Activated effector memory CD4-positive, alpha-beta T cell treated with anti-CD3 and anti-CD28 coated beads, Interleukin-2, amount 50 U/mL, for 16 hours (primary cell): ENCODE measurements at places on chromosomes 7 and 10.

DNA sequence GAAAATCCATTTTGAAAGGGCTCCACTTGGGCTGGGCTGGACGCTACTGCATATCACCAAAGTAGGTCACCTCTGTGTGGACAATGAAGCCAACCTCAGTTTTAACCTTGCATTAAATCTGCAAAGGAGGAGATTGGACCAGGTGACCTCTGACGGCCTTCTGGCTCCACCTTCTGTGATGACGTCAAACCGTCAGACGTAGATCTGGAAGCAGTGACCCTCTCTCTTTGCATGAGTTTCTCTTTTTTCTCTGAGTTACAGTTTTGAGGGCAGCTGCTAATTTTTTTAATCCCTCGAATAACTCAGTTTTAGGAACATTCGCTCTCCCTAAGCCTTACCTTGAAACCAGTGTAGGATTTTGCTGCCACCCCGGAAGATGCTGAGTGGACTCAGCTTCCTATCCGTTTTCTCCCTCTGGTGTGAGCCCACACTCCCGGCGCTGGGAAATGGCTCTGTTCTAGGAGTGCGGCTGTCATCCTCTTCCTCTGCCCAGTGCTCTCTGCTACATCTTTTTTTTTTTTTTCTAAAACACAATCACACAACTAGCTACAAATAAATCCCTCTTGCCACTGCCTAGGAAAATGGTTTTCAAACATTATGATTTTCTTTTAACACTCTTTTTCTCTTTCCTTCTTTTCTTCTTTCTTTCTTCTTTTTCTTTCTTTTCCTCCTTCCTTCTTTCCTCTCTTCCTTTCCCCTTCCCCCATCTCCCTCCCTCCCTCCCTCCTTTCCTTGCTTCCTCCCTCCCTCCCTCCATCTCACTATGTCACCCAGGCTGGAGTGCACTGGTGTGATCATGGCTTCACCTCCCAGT lies 27.7 kb upstream of the NMT2 start:
- peak; percentile 51 for DNase-seq

GRCh38 chr10:126016156-126016805 lies 119.9 kb downstream of the FANK1 start:
- no peak for DNase-seq

GRCh38 chr7:139915268-139915863 lies 86.3 kb downstream of the TBXAS1 start:
- no peak for DNase-seq

DNA sequence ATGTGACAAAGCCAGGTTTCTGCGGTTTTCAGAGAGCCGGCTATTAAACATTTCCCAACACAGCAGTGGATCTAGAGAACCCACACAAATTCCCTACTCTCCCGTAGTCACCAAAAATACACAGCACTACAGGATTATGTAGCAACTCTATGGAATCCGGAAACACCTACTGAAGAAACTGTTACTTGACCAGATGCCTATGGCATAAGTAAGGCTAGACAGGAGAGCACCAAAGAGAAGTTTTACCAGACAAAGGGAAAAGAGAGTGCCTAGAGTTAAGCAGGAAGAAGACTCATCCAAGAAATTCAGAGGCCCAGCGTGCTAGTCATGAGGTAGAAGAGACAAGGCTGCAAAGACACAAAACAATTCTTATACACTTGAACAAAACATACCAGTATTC lies 321.1 kb downstream of the PARD3 start:
- DNase-seq, result no peak

GRCh38 chr7:156652886-156653568 lies 12.5 kb downstream of the RNF32 start:
- DNase-seq, result no peak

GRCh38 chr7:130365088-130365487 lies 15.2 kb upstream of the CPA1 start:
- DNase-seq, result no peak

GRCh38 chr10:725786-726185 lies 36.3 kb upstream of the DIP2C start:
- no peak for DNase-seq

DNA sequence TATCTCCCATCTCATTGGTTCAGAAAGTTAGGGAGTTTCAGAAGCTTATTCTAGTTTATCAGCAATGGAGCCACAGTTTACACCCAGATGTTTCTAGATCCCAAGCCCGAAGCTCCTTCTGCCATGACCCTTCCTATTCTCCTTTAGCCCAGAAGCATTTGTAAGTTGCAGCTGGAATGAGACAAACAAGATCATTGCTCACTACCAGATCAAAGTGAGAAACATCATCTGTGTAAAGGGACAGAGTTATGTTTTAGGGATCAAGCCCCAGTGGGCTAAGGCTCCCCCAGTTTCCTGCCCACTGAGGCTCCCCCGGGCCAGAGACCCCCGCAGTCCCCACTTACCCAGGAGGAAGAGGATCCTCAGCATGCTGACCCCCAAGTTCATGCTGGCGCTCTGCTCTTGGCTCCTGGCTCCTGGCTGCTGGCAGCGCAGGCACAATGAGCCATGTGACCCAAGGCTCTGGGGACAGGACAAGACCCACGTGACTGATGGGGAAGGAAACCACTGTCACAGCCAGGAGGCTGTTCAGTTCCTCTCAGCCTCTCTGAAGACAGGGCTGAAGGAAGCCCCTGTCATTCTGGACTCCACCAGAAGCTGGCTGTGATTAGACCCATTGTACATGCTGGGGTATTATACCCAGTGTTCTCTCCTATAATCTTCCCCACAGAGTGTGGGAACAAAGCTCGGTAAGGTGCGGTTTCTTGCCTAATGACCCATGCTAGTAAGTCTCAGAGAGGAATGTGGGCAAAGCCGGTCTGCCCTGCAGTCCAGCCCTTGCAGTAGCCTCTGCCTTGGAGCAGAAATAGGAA lies at the start of gene TMEM273:
Gene TMEM273 (minus strand): TSS at position 442 of the 812 bp plus-strand sequence. CDS start 55 bp downstream, at position 387.
- peak; percentile 79 for DNase-seq

DNA sequence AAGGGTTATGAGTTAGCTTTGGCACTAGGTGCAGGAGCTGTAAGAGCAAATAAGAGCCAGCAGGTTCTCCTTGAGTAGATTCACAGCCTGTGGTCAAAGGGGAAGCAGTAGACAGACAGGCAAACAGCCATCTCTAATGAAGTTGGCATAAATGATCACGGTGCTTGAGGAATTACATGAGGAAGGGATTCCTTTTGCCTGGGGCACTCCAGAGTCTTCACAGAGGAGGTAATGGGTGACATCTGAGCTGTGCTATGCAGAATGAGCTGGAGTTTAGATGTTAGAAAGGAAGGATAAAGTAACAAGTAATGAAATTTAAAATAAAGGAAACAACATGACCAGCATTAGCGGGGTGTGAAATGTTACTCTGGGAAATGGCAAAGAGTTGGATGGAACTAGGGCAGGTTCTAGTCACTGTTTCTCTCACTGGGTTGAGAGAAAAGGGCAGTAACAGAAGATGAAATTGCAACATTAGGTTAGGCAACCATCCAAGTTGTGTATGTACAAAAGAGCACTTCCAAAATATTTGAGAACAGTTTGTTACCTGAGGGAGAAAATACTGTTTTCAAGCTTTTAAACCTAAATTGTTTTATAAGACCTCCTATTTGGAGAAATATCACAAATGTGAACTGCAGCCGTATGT lies 613.8 kb downstream of the PHTF2 start:
- DNase-seq, result no peak

- DNase-seq, result no peak
Observed at GRCh38 chr10:82440775-82441174, 565.8 kb downstream of the NRG3 start.

DNA sequence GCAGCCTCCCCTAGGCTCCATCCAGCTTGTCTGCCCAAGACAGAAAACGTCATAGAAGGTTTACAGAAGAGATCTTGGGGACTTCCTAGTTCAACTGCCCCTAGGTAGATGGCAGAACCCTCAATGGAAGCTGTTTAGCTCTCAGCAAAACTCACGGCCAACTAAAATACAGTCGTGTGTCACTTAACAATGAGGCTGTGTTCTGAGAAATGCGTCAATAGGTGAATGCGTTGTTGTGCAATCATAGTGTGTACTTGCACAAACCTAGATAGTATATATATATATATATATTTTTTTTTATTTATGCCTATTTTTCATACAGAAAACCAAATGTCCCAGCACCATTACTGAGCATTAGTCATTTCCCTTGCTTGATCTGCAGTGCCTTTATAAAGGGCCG lies 100.4 kb upstream of the SH2B2 start:
- DNase-seq, result no peak

GRCh38 chr10:35375091-35375765 lies 38.9 kb downstream of the CCNY start:
- no peak for DNase-seq

DNA sequence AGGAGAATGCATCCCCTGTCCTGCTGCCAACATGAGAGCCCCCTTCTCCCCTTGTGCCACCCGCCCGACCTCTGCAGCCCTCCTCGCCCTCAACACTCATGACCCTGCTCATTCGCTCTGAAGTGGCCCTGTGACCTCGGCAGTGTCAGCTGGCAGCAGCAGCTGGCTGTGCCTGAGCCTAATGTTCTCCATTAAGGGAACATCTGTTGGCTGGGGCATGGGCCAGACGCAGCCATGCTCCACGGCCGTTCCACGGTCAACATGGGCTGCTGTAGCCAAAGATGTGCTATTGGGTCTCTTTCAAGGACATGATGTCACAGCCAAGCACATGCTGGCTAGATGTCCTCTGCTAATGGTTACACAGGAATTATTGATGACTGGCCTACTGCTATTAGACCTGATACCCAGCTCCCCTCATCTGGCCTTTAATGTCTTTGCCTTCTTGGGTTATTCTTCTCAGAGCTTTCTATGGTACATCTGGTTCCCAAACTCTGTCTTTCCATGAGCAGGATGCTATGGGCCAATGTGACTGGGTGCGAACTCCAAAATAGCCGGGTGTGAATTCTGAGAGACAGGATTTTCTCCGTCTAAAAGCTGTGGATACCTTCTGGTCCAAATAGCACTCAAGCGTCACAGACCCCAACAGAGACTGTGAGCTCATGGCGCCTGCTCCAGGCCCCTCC lies 22.4 kb downstream of the ADCYAP1R1 start:
- DNase-seq, result peak; percentile 59

DNA sequence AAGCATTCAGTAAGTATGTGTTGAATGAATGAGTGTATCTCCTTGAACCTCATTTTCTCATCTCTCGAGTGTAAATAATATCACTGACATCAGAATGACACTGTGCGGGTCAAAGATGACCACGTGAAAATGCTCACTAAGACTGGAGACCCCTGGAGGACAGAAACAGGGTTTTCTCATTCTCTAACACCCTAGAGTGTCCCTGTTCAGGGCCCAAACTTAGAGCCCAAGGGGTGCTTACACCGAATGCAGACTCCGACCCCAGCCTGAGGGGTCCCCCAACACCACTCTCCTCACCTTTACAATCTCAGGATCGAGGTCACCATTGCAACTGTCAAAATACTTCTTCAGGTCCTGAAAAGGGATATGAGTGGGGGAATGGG lies 1.4 kb downstream of the CDK5 start:
- DNase-seq, result no peak

GRCh38 chr7:107025449-107026103 lies 18.9 kb upstream of the PRKAR2B start:
- DNase-seq, result no peak

GRCh38 chr7:24392774-24393173 lies 108.8 kb downstream of the NPY start:
- no peak for DNase-seq

GRCh38 chr10:14425034-14425433 lies 94.3 kb upstream of the FRMD4A start:
- no peak for DNase-seq

GRCh38 chr10:95837783-95838182 lies 70.0 kb upstream of the CC2D2B start:
- no peak for DNase-seq

DNA sequence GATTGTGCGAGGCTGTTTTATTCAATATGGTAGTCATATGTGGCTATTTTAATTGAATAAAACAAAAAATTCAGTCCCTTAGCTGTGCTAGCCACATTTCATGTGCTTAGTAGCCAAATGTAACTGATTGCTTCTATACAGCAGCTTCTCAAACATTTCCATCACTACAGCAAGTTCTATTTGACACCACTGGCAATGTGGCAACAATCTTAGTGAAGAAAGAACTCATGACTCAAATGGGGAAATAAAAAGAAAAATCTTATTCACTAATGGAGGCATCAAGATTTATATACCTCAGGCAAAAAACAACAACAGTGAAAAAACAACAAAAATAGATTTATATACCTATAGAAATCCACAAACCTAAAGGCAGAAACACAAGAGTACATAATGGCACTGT lies 17.9 kb downstream of the SEM1 start:
- DNase-seq, result no peak

- DNase-seq, result no peak
Observed at GRCh38 chr10:119480667-119481066, 61.9 kb downstream of the RGS10 start.

- no peak for DNase-seq
Observed at GRCh38 chr7:21256310-21256877, 171.5 kb upstream of the SP4 start.

DNA sequence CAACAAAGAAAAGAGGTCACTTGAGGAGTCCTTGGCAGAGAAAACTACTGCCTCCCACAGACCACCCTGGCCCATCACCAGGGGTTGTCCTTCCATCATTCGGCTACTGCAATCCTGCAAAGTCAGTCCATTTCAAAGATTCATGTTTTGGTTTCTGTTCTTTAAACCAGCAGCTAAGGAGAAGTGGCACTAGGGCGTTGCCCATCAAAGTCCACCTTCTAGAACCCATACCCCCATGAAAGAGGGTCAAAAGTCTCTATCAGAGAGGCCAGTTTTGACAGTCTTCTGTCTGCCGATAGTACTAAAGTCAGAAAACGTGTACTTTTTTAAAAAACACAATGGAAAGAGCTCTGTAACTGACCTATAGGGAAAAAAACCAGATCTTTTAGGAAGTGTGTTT lies 14.4 kb downstream of the CCDC6 start:
- no peak for DNase-seq

DNA sequence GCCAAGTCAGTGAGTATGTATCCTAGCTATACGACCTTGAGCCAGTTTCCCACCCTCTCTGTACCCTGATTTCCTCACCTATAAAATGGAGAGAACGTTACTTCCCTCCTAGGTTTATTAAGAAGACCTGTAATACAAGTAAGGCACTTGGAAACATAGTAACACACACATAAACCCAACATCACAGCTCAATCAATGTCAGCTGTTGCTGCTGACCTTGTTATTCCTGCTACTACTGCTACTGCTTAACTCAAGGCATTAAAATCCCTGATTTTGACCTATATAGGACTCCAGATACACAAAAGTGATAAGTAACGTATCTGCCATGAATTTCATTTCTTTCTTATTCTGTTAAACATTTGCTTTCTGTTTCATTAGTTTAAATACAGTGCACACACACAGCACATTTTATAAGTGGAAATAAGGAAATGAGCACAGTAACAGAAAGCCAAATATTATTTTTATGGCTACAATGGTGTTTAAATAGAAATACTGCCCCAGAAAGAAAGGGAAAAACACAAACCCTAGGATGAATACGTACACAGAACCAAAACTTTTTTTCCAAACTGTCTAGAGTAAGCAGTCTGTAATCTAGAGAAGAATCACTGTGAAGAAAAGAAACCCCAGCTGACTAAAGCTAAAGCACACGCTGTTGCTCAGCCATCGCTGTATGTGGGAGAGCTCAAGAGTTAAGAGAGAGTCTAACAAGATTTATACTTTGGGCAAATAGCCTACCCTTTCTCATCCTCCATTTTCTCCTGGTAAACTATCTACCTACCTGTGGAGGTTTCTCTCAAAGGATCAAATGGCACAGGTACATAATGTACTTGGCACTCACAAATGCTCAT lies 19.0 kb downstream of the NAPEPLD start:
- DNase-seq, result no peak
